Stimulated activated CD4-positive, alpha-beta T cell treated with anti-CD3 and anti-CD28 coated beads, Interleukin-2, amount 100 ng/mL, for 48 hours (primary cell): ENCODE measurements at places on chromosomes 13 and 19.
A peak's percentile ranks its signal among the peaks of the same experiment; 100 is the strongest.

GRCh38 chr19:18594824-18595373, 6.3 kb downstream of the REX1BD start:
- DNase-seq, result no peak

DNA sequence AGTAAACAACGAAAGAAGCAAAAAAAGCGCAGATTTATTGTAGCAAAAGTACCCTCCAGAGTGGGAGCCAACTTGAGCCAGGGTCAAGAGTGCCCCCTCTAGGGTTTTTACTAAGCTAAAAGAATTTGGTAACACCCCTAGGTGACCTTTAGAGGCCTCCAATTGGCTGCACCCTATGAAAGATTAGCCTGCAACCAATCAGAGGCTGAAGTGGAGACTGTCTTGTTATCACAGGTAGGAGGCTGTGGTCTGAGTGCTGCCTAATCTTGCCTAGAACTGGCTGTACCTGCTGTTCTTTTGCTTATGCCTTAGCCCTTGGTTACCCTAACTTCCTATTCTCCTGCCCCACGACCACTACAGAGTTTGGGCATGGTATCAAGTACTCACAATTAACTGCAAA, 38.3 kb downstream of the ANKRD10 start:
- no peak for DNase-seq

DNA sequence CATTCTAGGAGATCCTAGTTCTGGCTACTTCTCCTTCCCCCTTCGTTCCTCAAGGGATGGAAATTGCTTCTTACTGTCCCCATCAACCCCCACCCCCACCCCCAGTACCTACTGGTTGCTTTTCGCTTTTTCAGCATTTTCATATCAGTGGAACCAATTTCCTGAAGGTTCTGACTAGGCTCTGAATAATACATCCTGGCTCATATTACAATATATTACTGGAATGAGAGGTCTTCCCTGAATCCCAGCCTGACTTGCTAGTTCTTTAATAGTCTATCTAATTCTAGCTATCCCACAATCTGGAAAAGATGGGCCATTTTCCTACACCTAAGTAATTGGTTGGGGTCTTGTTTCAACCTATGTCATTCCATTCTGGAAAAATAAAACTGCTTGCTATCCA, 207.4 kb downstream of the COG6 start:
- DNase-seq, result no peak

DNA sequence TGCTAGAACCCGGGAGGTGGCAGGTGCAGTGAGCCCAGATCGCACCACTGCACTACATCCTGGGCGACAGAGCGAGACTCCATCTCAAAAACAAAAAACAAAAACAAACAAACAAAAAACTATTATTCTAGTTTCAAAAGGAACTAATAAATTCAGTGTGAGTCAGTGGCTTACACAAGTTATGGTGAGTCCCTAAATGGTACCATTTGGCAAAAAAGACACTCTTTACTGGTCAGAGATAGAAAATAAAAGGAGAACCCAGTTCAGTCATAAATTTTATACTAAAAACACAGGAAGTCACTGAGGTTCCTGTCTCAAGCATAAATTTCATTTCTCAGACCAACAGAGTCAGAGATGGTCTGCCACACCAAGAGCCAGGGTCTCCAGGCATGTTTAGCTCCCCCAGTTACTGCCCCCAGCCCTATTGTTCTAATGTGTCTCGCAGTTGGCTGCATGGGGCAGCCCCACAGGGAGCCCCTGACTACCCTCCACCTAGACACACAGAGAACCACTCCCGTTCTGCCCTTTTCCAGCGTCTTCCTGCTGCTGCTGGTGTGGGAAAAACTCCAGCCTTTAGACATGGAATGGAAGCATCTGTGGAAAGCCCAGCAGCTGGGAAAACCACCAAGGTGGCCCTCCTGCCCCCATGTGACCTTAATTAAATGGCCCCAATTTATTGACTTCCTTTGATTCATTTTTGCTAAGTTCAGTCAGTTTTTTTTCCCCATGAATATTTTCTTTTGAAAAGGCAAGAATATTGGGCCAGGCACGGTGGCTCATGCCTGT, 12.2 kb downstream of the THSD1 start:
- no peak for DNase-seq

- DNase-seq, result no peak
Measured at GRCh38 chr19:39252458-39252857, 3.8 kb upstream of the IFNL4 start.

GRCh38 chr19:39996218-39996810, 546 bp upstream of the ZNF546 start:
- peak; percentile 39 for DNase-seq

- no peak for DNase-seq
Measured at GRCh38 chr13:32381539-32381938, 46.4 kb downstream of the N4BP2L1 start.

GRCh38 chr13:29654843-29655547, 59.5 kb upstream of the SLC7A1 start:
- DNase-seq, result no peak

DNA sequence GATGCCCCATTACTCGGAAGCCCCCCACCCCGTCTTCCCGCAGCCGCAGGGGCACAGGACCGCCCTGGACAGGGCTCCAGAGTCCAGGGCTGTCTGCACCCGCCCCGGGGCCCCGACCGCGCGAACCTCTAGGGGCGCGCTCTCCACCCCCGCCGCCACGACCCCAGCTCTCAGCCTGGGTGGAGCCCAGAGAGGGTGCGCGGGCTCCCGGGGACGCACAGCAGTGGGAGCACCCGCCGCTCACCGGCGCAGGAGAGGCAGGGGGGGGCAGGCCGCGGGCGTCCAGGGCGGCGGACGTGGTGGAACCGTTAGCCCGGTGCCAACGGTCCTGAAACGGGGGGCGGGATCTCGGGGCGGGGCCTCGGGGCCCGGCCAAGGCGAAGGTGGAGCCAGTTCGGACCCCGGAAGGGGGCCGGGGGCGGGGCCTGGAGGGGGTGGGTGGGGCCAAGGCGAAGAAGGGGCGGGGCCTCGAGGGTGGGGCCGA, at the start of gene ATP8B3:
TSS of gene ATP8B3 (minus strand) at position 335 of the 484 bp plus-strand sequence. CDS start 540 bp downstream, outside the sequence.
- no peak for DNase-seq

DNA sequence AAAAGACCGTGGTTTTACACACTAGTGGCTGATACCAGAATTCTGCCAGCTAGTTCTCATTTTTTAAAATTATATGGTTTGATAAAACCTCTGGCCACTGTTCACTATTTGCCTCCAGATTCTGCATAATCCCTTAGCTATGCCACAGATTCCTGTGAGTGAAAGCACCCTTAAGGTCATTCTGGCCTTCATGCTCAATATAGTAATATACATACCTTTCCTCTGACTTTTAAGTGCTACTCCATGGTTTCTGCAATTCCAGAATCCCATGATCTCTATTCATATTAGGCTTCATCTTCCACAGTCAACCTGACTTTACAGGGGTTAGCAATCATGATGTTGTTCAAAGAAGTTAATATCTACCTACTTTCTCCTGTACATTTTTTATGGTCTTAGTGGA, 274.1 kb upstream of the EDNRB start:
- DNase-seq, result no peak

GRCh38 chr19:18636183-18636968, 452 bp upstream of the KLHL26 start:
- peak; percentile 100 for DNase-seq

GRCh38 chr13:27336014-27336673, 65.5 kb downstream of the RASL11A start:
- no peak for DNase-seq

GRCh38 chr19:5578097-5578846, 10.5 kb upstream of the TINCR start:
- peak; percentile 73 for DNase-seq

- no peak for DNase-seq
Measured at GRCh38 chr19:17021328-17021727, 5.3 kb downstream of the CPAMD8 start.

- no peak for DNase-seq
Measured at GRCh38 chr13:74865656-74866055, 616.3 kb downstream of the TBC1D4 start.

- DNase-seq, result no peak
Measured at GRCh38 chr13:75736173-75736572, 100.0 kb downstream of the LMO7 start.
